ENCODE measurements at places on chromosomes 4 and X.

DNA sequence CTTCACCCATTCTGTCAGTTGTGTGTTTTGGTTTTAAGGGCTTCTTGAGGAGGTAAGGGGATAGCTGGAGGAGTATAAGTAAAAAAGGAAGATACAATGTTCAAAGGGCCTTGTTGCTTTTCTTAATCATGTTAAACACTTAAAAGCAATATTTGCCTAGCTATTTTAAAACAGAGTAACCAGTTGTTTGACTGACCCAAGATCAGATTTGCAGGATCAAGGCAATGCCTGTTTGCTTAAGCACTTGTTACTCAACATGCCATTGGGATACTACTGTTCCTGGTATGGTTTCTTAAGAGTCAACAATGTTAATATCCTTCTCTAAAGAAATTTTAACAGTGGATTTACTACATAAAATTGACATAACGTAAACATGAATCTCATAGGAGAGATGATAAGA lies 2.6 kb downstream of the DCLK2 start:
- DNase-seq = no peak

DNA sequence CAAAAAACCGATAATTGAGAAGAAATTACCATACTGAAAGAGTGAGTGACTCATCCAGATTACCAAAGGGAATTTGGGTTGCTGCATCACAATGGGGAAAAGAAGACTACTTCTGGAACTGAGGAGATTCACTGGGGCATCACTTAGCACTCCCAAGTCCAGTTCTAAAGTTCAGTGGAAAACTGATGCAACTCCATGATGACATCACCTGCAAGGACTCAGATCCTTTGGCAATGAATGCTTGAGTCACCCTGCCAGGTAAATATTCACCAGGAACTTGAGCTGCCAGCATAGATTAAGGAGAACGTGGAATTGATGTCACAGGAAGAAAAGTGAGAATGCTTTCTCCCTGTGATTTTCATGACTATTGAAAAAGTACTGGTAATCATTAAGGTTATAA lies 32.0 kb upstream of the SMIM10L2A start:
- DNase-seq = peak; percentile 93

GRCh38 chr4:163591614-163592020 lies 97.1 kb downstream of the TMA16 start:
- DNase-seq = no peak

DNA sequence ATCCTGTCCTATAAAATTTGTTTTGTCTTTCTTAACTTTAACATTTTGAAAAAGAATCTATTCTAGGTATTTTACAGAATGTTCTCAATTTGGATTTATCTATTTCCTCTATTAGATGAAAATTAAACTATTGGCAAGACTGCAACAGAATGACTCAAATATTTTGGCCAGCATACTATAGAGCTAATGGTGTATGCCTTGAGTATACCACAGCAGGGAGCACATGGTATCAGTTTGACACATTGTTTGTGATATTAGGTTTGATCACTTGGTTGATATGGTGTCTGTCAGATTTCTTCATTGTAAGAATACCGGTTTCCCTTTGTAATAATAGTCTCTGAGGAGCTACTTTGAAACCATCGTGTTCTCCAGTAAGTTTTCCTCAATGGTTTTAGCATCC lies 87.8 kb upstream of the NPNT start:
- DNase-seq = no peak

DNA sequence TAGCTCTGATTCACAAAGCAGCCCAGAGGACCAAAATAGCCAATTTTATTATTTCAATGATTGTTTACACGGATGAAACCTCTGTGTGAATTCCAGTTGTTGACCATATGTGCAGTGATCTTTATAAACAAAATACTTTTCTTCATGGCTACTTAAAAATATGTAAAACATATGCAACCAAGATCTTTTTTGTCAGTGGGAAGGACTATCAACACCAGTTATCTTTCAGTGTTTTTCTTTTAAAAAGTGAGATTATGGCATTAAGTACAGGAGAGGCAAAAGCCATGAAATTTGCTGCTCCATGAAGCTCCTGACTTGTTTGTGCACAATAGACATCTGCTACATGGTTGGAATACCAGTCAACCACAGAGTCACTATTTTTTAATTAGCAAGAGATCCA lies 184.4 kb downstream of the DKK2 start:
- no peak for DNase-seq

GRCh38 chrX:16160729-16161128 lies 6.6 kb upstream of the MAGEB17 start:
- peak; percentile 89 for DNase-seq

DNA sequence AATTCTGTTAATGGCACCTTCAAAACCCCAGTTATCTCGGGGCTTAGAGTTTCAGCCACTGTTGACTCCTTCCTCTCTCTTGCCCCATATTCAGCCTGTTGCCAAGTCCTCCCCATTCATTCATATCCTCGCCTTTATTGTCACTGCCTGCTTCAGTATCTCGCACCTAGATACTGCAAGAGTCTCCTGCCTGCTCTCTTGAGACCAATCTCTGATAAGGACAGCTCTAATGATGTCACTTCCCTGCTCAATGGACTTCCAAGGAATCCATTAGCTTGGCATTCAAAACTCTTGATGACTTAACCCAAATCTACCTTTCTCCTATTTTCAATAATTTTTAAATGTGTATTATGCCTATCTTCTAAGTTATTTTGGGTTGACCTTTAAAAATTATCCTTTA lies 1.1 kb upstream of the UBE2A start:
- no peak for DNase-seq

DNA sequence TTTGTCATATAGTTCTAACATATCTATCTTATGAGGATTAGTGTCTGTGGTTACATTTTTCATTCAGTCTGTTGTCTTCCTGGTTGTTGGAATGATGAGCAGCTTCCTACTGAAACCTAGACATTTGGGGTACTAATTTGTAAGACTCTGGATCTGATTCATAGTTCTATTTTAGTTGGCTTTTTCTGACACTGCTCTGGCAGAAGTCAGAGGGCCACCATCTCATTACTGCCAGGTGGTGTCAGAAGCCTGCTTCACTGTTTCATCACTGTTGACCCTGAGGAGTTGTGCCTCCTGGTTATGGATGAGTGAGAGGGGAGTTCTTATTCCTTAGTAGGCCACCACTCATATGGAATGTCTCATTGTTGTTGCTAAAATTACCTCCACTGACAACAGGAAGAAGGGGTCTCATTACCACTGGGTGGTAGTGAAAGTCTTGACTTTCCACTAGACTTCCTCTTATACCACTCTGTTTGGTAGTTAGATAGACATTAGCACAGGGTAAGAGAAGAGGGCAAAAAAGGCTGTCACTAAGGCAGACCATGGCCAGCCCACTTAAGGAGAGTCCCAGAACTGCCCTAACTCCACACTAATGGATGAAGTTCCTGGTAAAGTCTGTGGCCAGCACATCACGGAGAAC lies 395.2 kb downstream of the SPOCK3 start:
- no peak for DNase-seq

- no peak for DNase-seq
These were observed 17.9 kb upstream of the ADD1 start for GRCh38 chr4:2825740-2826139.

GRCh38 chrX:80663331-80663730 lies 146.3 kb downstream of the BRWD3 start:
- DNase-seq = no peak

GRCh38 chr4:56134266-56134665 lies 185.5 kb downstream of the CEP135 start:
- DNase-seq = no peak

- no peak for DNase-seq
These were observed 220.0 kb downstream of the ENOX2 start for GRCh38 chrX:130682990-130683389.

DNA sequence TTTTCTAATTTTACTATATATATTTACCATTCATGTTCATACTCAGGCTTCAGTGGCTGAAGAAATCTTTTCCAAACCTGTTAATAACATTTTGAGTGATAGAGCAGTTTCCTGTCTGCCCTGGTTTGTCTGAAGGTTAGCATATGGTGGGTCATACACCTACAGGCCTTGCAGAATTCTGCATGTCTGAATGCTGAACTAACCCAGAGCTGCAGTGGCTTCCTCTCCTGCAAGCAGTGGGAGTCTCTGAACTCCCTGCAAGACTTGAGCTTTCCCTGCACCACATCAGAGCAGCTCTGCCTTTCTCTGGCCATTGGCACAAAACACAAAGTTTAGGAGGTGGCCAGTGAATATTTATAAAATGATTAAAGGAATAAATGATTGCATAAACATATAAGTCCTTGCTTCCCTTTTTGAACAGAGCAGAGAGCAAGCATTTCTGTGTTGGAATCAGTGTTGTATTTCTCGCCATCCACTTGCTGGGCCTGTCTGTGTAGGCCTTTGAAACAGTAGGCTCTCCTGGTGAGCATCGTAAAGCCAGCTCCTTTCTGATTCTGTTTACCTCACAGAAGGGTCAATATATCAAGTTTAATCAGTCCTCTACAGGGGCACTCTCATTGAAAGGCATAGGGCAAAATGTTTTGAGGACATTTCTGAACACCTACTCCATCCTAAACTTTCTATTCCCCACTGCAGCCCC lies 15.0 kb upstream of the UNC5C start:
- no peak for DNase-seq

- DNase-seq = peak; percentile 9
These were observed 100.6 kb downstream of the AKAP4 start for GRCh38 chrX:50100188-50100587.

DNA sequence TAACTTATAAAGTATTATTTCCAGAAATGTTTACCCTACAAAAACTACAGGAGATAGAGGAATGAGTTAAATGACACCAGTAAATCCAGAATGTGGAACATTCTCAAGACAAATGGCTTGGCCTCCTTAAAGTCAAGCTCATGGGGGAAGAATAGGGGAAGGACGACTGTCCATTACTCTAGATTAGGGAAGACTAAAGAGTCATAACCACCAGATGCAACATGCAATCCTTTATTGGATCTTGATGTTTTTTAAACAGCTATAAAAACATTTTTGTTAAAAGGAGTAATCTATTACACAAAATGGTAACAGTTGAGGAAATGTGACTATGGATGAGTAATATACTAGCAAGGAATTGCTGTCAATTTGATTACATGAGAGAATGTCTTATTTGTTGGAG lies 11.1 kb downstream of the ACOT9 start:
- DNase-seq = no peak

- peak; percentile 70 for DNase-seq
These were observed 51.2 kb upstream of the C1QTNF7 start for GRCh38 chr4:15376594-15376993.

GRCh38 chr4:148061795-148062194 lies 329.9 kb downstream of the ARHGAP10 start:
- DNase-seq = no peak

GRCh38 chr4:138522366-138522765 lies 280.2 kb upstream of the SLC7A11 start:
- DNase-seq = peak; percentile 51

GRCh38 chrX:22184096-22184495 lies 88.6 kb upstream of the CBLL2 start:
- DNase-seq = no peak

GRCh38 chr4:40506066-40506465 lies 123.6 kb downstream of the RBM47 start:
- DNase-seq = peak; percentile 57

GRCh38 chr4:74316397-74316796 lies 8.1 kb downstream of the EPGN start:
- DNase-seq = peak; percentile 52

DNA sequence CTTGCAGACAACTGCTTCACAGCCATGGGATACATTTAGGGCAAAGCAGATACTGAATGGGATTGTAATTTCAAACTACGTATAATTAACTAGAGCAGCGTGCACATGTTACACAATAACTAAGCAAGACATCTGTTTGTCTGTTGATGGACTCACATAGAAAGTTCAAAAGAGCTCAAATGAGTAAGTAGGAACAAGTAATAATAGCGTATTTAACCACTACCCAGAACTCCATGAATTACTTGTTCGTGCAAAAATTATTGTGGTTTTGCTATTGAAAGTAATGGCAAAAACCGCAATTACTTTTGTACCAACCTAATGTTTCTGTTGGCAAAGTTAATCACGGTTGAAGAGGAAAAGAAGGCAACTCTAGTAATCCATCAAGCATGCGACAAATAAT lies 825.4 kb downstream of the PCDH18 start:
- no peak for DNase-seq

GRCh38 chr4:69828828-69829227 lies 31.1 kb downstream of the SULT1E1 start:
- DNase-seq = no peak

DNA sequence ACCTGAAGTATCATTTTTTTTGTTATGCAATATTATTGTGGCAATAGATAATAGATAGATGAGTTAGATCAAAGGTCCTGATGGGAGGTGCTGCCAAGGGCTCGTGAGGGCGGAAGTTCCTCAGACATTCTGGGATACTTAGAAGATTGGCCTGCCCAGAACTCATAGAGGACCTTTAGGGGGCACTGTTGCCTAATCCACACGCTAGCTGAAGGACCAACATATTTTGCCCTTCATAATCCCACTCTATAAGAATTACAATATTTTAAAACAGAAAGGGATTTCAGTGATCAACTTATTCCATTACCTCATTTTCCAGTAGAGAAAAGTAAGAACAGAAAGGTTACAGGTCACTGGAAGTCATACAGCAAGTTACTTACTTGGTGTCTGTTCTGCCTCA lies 22.9 kb upstream of the COX7B2 start:
- peak; percentile 31 for DNase-seq

DNA sequence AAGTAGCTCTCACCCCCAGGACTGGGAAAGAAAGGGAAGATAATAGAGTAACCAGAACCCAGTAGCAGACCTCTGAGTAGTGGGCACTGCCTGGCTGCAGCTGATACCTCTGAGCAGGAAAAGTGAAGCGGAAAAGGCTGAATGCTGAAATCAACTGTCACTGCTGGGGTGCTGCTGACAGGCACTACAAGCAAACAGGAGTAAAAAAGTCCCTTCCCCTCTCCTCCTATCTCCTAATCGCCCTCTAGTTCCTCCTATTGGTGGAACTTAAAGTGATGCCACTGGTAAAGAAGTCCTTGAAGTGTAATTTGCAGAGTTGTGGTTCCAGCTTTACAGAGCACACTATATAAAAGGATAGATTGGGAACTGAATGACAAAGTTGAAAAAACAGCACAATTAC lies 32.8 kb upstream of the GLRB start:
- peak; percentile 50 for DNase-seq

GRCh38 chr4:142512161-142512560 lies 333.9 kb downstream of the INPP4B start:
- peak; percentile 89 for DNase-seq

DNA sequence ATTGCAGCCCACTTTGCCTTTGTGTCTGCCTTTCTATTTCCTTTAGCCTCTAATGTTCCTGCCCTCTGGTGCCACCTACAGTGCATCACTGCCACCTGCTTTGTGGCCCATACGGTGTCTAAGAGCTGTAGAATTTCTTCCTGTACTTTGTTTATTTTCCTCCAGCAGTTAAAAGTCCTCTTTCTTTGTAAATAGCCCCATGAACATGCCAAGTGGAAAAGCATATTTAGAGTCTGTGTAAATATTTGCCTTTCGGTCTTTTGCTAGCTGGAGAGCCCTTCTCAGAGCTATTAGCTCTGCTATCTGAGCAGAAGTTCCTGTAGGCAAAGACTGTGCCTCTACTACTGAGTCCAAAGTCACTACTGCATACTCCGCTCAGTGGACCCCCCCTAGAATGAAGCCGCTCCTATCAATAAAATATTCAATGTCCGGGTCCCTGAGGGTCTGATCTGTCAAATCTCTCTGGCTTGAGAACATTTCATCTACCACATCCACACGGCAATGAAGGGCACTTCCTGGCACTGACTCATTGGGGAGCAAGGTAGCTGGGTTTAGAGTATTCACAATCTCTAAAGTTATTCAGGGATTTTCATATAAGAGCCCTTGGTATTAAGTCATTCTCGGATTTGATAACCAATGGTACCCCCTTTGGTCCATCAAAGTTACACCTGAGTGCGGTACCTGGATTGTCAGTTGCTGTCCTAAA lies 36.3 kb downstream of the SULT1E1 start:
- DNase-seq = peak; percentile 49

- DNase-seq = peak; percentile 49
These were observed 65.3 kb downstream of the CLNK start for GRCh38 chr4:10619220-10619619.
